ENCODE measurements at places on chromosomes 6 and 20.
A peak's percentile ranks its signal among the peaks of the same experiment; 100 is the strongest.

DNA sequence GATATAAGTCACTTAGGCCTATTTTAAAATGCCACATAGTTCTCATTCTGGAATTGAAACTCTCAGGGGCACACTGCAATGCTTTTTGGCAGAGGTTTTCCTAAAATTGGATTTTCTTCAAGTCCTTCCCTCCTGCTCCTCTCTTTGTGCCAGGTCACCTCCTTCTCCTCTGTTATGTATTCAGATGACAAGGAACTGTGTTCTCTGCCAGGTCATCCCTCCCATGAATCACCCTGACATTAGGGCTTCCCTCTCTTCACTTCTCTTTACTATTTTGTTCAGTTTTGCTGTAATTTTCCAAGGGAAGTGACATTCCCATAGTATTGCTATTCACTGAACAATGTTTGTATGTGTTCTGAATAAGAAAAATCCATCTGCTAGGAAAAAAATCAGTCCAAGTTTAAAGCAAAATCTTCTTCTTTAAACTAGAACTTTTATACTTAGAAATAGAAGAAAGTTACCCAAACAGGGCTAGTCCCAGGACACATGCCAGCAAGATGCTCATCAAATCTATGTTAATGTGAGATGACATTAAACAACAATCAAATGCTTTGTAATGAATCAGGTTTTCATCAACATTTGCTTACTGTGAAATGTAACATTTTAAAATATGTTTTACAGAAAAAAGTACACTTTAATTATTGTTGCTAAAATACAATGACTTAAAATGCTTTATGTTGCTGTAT lies 461.1 kb downstream of the MMUT start:
- DNase-seq, result no peak

GRCh38 chr6:24283043-24283985 lies 74.5 kb downstream of the DCDC2 start:
- peak; percentile 89 for DNase-seq

- no peak for DNase-seq
Measured at GRCh38 chr6:69005199-69005598, 370.1 kb downstream of the ADGRB3 start.

- DNase-seq, result no peak
Measured at GRCh38 chr6:26556263-26557070, 18.3 kb downstream of the HMGN4 start.

- no peak for DNase-seq
Measured at GRCh38 chr20:8183526-8183925, 51.5 kb downstream of the PLCB1 start.

- DNase-seq, result no peak
Measured at GRCh38 chr20:58818586-58819285, 32.0 kb downstream of the GNAS-AS1 start.

DNA sequence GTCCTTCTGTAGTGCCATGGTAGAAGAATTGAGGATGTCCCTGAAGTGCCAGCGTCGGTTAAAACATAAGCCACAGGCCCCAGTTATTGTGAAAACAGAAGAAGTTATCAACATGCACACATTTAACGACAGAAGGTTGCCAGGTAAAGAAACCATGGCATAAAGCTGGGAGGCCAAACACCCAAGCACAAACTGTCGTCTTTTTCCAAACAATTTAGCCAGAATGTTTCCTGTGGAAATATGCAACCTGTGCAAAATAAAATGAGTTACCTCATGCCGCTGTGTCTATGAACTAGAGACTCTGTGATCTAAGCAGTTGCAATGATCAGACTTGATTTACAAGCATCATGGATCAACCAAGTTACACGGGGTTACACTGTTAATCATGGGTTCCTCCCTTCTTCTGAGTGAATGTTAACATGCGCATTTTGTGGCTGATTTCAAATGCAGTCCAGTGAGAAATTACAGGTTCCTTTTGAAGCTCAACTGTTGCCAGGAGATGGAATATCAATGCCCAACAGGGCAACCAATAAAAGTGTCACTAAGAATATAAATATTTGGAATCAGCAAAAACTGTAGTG lies 674.9 kb downstream of the GRIK2 start:
- DNase-seq, result no peak

DNA sequence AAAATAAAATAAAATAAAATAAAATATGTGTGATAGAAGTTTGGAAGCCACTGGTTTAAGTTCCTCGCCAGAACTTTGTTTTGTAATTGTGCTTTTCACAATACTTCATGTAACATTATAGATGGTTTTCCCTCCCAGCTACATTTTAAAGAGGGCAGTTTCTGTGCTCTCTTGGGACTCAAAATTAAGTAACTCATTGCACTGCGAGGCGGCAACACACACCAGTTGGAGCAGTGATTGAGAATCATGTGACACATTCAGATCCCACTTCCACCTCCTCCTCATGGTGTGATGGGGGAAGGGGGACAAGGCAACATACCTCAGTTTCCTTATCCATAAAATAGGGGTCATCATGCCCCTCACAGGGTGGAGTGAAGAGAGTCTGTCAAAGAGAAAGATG lies 7.5 kb downstream of the C2 start:
- no peak for DNase-seq

GRCh38 chr20:17589161-17589834 lies 19.4 kb downstream of the DSTN start:
- DNase-seq, result no peak

GRCh38 chr6:134937426-134937825 lies 12.5 kb downstream of the ALDH8A1 start:
- DNase-seq, result no peak

DNA sequence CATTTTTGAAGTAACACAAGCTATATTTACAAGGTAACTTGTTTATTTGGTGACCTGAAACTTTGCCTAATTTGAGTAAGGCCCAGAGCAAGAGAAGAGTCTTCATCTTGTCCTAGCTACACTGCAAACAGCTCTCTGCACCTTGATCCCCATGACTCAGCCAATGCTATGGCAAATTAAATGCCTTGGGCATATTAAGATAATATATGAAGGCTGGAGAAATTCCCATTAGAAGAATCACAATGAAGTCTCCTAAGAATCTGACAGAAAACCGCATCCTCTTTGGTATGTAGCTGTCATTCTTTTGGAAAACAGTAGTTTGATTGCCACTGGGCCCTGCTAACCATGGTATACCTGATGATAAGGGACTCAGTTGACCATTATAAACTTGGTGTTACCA lies 204.5 kb downstream of the UBE3D start:
- DNase-seq, result no peak

DNA sequence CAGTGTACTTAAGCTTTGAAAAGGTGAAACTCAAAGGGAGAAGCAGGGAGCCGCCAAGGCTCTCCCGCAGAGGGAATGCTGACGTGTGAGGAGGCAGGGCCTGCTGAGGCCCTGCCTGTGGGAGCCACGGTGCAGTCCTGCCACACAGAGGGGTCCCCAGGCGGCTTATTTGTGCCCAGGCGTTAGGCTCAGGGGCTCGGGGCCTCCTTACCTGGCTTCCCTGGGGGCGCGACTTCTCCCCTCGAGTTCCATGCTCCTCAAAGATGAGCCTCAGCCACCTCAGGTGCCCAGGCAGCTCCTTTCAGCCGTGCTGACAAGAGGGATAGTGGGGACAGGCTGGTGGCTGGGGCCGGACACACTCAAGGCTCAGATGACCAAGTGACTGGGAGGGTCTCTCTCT lies 2.2 kb upstream of the KIF25 start:
- no peak for DNase-seq

DNA sequence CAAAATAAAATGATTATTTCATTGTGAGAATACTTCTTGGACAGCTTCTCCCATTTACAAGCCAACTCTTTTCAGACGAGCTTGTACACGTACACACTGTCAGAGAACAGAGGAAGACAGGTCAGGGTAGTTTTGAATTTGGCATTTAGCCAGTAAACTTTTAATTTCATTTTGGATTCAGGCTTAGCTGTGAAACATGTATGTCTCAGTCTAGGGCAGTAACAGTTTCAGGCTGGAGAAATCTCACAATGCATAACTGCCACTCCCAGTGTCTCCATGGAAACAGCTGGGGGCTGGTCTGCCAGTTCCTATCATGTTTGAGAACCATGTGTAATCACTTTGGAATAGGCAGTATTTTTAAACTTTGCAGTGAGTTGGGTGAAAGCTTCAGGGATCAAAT lies 22.0 kb upstream of the QKI start:
- no peak for DNase-seq

DNA sequence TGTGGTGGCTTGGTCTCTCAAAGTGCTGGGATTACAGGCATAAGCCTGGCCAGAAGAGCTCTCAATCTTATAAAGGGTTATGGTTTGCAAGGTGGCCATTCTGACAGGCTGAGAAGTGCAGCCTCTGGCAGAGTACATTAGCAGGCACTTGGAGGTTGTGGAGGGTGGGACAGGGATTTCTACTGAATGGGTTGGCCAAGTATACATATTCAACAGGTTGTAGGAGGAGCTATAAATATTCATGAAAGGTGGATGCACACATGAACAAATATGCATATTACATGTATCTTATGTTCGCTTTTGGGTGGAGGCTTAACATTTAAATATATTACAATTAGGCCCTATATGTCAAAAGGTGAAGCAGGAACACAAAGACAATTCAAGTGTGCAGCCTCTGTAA lies 20.0 kb upstream of the KCNK5 start:
- DNase-seq, result no peak

- DNase-seq, result peak; percentile 57
Measured at GRCh38 chr6:35258858-35259193, 709 bp upstream of the ZNF76 start.

DNA sequence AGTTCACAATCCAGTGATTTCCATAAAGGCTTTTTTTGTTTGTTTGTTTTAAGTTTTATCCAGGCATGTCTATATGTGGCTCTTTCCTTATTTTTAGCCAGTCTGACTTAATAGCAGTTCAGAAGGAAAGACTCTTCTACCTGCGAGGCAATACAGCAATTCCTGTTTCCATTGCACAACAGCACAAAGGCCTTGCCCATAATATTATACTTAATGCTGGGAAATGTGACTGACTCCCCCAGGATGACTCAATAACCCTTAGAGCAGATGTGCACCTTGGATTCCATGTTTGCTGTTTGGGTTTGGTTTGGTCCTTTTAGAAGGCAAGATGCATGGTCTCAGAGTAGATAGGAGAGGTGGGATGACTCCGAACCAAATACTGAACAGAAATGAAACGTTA lies 184.1 kb downstream of the MTFR2 start:
- DNase-seq, result no peak

- no peak for DNase-seq
Measured at GRCh38 chr20:43942667-43943285, 28.1 kb downstream of the TOX2 start.

DNA sequence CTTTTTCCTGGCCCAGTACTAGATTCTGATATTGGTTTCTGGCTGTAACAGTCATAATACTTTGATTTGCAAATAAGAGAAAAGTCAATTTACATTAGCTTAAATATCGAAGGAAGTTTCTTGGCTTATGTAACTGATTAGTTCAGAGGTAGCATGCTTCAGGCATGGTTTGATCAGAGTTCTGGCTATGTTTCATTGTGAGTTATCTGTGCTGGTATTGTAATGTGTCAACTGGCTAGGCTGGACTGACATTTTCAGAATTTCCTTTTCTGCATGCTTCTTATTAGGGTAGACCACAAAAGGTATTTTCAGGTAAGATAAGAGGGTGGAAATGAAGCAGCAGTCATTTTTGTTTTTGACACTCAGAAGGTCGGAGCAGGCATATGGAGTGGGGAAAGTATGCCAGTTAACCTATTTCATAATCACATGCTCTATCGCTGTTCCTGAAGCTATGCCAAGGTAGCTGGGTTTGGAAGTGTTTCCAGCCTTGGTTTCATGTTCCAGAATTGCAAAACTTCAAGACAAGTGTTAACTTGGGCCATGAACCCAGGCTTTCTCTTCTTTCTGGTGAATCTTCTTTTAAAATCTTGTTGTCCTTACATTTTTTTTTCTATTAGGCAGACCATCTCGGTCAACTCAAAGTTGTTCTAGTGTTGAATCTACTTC lies 244.9 kb downstream of the DHX35 start:
- no peak for DNase-seq

GRCh38 chr6:34149452-34149810 lies 3.5 kb upstream of the GRM4 start:
- no peak for DNase-seq

DNA sequence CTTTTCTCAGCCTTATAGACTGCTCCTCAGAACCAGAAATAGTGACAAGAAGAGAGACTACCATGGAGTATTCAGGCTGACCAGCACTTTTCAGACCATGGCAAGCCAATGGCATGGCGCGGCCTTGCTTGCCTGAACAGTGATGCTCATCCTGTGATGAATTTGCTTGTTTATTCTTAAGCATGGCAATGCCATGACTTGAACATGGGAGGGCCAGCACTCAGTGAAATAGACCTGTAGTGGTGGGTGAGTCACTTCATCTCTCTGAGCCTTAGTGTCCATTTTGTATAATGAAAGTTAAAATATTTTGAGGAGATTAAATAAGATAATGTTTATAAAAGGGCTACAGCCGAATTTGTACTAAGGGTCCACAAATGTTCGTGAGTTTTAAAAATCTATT lies 79.1 kb downstream of the LRRC1 start:
- DNase-seq, result no peak

GRCh38 chr20:24049081-24049480 lies 60.5 kb upstream of the GGTLC1 start:
- no peak for DNase-seq

DNA sequence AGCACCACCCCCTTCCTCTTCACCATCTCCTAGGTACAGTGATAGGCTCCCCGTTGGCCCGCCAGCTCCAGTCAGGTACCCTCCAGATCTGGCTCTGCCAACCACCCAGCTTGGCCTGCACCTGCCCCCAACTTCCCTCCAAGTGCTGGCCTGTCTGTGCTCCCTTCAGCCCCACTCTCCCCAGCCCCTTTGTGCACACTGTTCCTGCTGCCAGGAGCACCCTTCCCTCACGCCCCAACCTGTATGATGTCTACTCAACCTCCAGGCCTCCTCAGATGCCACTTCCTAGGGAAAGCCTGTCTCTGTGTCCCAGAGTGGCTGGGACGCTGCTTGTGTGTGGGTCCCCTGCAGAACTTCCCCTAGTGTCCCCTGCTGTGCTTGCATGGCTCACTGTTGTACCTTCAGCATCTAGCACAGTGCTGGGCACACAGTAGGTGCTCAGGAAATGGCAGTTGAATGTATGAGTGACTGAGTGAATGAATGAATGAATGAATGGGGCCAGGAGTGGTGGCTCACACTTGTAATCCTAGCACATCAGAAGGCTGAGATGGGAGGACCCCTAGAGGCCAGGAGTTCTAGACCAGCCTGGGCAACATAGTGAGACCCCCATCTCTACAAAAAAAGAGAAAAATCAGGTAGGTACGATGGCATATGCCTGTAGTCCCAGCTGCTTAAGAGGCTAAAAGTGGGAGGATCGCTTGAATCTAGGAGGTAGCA lies 3.0 kb downstream of the ZBP1 start:
- DNase-seq, result no peak
